ENCODE measurements at places on chromosomes 2 and 18.

DNA sequence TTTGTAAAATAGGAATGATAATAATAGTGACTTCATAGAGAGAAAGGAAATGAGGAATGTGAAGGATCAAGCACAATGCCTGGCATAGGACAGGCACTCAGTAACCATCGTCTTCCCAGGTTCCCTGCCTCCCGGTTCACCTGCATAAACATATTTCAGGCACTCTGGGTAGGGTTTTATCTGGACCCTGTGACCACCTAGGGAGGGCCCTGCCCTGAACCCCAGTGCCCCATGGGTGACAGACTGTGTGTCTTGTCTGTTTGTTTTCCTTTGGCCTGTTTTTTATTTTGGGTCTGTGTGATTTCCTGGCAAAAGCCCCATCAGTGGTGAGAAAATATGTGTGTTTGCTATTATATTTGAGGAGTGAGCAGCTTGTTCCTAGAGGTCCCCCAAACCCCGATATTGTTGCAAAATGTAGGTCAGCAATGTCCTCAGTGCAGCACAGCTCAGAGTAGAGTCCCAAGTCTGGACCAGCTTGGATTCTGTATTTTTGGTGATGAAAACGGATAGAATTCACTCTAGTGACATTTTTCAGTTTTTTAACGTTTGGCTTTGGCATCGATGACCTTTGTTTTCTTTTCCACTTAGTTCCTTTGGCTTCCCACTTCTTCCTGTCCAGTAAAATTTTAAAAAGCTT, 9.6 kb upstream of the NT5C1B start:
- DNase-seq = no peak

DNA sequence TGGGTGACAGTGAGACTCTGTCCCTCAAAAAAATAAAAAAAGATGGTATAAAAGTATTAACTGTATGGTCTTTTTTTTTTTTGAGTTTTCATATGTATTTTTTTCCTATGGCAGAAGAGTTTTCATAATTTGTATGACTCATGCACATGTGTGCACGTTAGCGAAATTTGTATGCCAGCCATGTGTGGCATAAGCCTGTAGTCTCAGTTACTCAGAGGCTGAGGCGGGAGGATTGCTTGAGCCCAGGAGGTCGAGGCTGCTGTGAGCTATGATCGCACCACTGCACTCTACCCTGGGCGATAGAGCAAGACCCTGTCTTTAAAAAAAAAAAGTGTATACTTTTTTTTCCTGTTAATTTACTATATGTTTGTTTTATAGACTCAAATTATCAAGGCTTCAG, 160.8 kb downstream of the TGIF1 start:
- no peak for DNase-seq

DNA sequence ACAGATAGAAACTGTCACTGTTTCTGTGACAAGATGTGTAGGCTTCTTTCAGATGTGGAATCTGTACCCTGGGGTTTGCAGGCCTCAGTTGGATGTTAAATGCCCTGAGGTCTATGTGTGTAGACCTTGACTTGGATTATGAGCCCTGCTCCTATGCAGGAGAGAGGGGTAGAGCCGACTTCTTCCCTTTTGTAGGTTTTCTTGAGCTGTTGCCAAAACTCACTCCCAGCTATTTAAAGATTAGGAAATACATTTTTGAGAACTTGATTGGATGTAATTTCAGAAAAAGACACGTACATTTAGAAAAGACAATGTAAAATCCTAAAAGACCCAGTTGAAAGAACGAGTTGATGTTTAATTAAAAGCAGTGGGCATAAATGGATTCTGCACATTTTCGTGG, 374.8 kb downstream of the SLC4A3 start:
- no peak for DNase-seq

DNA sequence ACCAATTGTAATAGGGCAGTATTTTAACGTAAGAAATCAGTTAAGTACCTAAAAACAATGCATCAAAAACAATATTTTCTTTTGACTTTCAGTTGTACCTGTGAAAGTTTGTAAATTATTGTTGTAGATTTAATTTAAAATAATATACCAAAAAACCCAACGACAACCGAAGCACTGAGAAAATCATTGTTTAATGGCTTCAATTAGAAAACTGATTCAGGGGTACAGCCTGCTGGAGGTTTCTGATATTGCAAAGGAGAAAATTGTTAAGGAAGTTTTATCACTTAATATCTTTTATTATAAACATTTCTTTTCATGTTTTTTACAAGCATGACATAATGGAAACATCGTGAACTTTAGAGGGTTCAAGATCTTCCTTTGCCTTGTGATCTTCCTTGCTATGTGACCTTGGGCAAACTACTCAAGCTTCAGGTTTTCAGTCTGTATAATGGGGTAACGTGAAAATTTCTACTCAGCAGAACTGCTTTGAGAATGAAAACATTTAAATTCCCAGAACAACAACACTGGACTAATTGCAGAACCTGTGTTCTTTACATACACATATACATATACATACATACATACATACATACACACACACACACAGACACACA, 76.3 kb upstream of the GLS start:
- no peak for DNase-seq

Measured in effector memory CD8-positive, alpha-beta T cell (primary cell).